ENCODE measurements at places on chromosomes 7 and 10.
A peak's percentile ranks its signal among the peaks of the same experiment; 100 is the strongest.

DNA sequence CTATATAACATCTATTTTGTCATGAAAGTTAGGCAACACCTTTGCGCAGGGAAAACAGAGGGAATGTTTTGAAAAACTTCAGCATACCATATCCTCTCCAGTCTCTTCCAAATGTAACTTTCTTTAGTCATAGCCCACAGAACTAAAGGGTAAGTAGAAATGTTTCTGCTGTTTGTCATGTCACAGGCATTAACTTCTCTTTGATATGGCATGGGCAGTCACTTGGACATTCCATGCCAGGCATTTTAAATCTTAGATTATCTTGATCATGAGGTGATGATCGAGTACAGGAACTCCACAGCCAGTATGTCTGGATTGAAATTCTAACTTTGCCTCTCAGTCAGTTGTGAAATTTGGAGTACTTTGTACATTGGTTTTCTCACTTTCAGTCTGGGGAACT lies 27.5 kb upstream of the ETV1 start:
- DNase-seq: no peak

GRCh38 chr7:157930926-157931466 lies 594.2 kb downstream of the DNAJB6 start:
- no peak for DNase-seq

GRCh38 chr7:151408839-151409666 lies 785 bp downstream of the WDR86 start:
- DNase-seq: no peak

DNA sequence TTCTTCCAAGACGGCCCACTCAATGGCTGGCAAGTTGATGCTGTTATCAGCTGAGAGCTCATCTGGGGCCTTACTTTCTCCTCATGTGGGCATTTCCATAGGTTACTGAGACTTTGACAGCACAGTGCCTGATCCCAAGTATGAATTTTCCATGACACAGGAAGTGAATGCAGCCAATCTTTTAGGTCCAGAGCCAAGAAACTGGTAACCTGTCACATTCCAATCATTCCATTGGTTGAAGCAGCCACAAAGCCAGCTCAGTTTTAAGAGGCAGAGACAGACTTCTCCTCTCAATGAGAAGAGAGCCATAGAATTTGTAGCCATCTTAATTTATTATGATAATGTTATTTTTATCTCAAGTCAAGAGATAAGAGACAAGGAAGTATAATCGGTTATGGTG lies 775.5 kb downstream of the CNTNAP2 start:
- DNase-seq: no peak

GRCh38 chr7:50660040-50660829 lies 95.0 kb upstream of the DDC start:
- DNase-seq: no peak

DNA sequence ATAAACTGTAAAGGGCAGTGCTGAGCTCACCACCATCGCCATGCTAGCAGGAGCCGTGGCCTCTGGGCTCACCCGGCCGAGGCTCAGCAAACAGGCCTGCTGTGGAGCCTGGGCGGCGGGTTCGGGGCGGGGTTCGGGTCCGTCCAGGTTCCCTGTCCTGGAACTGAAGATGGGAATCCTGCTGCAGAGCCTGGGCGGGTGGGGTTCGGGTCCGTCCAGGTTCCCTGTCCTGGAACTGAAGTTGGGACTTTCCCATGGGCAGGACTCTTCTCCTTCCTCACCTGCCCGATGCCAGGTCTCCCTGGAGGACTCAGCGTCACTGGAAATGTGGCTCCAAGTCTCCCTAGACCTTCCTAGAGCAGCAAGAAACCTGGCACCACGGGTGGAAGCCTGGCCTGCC lies 36.6 kb downstream of the EN2 start:
- DNase-seq: no peak

DNA sequence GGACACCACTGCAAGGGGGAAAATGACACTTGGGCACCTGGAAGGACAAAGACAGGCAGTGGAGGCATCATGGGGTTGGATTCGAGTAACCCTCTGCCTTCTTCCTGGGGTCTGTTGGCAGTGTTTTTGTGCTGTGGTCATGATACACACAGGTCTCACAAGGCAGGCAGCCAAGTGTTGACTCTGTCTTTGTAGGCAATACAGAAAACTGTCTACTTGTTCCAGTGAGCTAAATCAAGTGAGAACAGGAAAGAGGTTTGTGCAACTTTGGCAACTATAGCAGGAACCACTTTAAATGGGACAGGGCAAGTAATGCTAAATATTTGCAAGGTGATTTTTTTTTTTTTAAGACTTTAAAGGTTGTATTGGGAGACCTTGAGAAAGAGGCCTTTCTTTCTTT lies 578.6 kb upstream of the GALNT17 start:
- peak; percentile 33 for DNase-seq

GRCh38 chr10:8051109-8051821 lies 3.2 kb upstream of the GATA3 start:
- no peak for DNase-seq

GRCh38 chr7:43394441-43395130 lies 188.3 kb upstream of the STK17A start:
- DNase-seq: no peak

GRCh38 chr7:134954197-134955082 lies 31.9 kb upstream of the AGBL3 start:
- no peak for DNase-seq

Measured in right hindlimb (tissue), 1 donor.